ENCODE measurements at places on chromosomes 2 and 18. TPM values are rescaled to one million over a fixed set of nuclear protein-coding genes. Genes with fewer than 3 reads are reported as not detected.
A peak's percentile ranks its signal among the peaks of the same experiment; 100 is the strongest.

- no peak for DNase-seq
These were observed 105.7 kb downstream of the KYNU start for GRCh38 chr2:142983174-142983573.

- DNase-seq = no peak
These were observed 24.0 kb downstream of the KCNIP3 start for GRCh38 chr2:95320986-95321767.

GRCh38 chr2:74587664-74588277 is 33.3 kb downstream of the DOK1 start:
- peak; percentile 71 for DNase-seq

DNA sequence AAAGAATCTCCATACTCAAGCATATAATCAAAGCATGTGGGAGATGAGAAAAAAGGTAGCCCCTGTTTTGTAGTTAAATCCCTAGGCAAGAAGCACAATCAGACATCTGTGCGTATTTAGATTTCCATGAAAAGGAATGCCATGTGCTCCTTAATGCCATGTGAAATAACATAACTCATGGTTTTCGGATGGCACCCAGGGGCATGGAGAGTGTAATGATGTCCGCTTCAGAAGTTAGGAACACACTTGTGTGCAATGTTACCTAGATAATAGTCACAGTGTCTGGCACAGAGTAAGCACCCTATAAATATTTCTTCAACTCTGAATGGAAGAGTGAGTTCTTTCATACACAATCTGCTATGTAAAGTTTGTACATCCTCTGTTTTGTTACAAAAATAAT is 197.0 kb downstream of the NCKAP5 start:
- no peak for DNase-seq

DNA sequence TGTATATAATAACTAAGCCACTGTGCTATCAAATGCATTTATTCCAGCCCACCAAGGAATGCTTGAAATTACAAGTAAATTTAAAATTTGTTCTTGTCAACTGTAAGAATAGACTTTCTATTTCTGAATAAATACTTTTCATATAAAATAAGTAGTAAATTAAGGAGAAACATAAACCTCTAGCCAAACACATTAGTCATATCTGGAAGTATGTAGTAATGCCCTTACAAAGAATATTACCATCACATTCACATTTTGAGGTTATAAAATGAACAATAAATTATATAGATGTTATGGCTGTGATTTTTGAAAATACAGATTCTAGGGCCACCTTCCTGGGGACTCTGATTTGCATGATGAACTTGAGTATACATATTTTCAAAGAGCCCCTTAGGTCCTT is 54.7 kb downstream of the SERPINB7 start:
- no peak for DNase-seq

The MEP1B gene
- not detected for total RNA-seq

The GORASP2 gene
- 65.6 TPM for total RNA-seq

The OTOS gene
- total RNA-seq = not detected

Data from body of pancreas (tissue), 4 donors.